ENCODE measurements at places on chromosomes 7 and 10. TPM values are rescaled to one million over a fixed set of nuclear protein-coding genes. Genes with fewer than 3 reads are reported as not detected.

Gene APBB1IP
- polyA plus RNA-seq: 0.98 TPM

Gene AKR1C8
- polyA plus RNA-seq: not detected

Gene CADPS2
- polyA plus RNA-seq: 1.6 TPM

Gene PPP1R9A
- 0.51 TPM for polyA plus RNA-seq

Gene LLCFC1
- not detected for polyA plus RNA-seq

Gene NUTM2E
- 0.13 TPM for polyA plus RNA-seq

Gene SEMA4G
- polyA plus RNA-seq: 1.4 TPM

Gene MMRN2
- 6.4 TPM for polyA plus RNA-seq

Gene FOXL3
- not detected for polyA plus RNA-seq

Gene MNX1
- 0.06 TPM for polyA plus RNA-seq

Gene VWA2
- polyA plus RNA-seq: 0.71 TPM

Gene AQP1
- polyA plus RNA-seq: 28.9 TPM

Gene PLPP4
- polyA plus RNA-seq: not detected

Gene AGBL3
- 0.55 TPM for polyA plus RNA-seq

Gene CLRN3
- polyA plus RNA-seq: not detected

Gene CBX3
- 66.5 TPM for polyA plus RNA-seq

Gene KNDC1
- polyA plus RNA-seq: 0.39 TPM

Gene MBL2
- polyA plus RNA-seq: not detected
